HuH-7.5 (cell line): ENCODE measurements at places on chromosomes 4 and X.

DNA sequence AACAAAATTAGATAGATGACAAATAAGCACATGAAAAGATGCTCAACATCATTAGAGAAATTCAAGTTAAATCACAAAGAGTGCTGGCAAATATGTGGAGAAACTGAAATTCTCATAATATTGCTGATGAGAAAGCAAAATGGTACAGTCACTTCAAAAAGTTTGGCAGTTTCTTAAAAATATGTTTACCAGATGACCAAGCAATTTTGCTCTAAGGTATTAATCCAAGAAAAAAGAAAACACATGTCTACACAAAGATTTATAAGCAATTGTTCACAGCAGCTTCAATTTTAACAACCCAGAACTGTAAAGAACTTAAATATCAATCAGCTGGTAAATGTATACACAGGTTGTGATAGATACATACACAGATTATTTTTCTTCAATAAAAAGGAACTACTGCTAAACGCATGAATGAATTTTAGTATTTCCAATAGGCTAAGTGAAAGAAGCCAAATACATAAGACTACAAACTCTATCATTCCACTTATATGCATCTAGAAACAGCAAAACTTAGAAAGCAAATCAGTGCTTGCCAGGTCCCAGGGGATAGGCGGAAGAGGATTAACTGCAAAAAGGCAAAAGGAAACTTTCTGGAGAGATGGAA, 11.7 kb downstream of the OTUD4 start:
- no peak for DNase-seq

GRCh38 chr4:98558471-98559169, 99.8 kb downstream of the TSPAN5 start:
- DNase-seq = no peak

GRCh38 chrX:11530621-11531020, 135.1 kb downstream of the ARHGAP6 start:
- no peak for DNase-seq

GRCh38 chrX:25976683-25977310, 161.3 kb upstream of the MAGEB18 start:
- DNase-seq = no peak

DNA sequence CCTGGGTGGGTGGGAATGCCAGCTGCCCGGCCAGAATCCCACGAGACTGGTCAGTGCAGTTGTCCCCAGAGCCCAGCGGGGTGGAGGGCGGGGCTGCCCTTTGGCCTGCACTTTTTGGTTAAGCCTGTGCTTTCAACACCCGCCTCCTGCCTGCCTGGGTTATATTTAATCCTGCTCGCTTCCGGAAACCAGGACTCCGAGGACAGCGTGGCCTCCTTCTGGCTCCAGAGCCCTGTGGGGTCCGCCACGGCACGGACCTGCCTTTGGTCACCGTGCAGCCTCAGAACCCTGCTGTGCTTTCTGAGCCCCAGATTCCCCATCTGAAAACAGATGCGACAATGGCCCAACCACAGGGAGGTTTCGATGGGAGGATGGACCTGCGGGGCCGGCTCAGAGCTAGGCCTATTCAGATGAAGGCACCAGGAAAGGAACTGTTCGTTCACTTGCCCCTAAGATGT, 29.4 kb upstream of the KIAA0232 start:
- DNase-seq = peak; percentile 59

DNA sequence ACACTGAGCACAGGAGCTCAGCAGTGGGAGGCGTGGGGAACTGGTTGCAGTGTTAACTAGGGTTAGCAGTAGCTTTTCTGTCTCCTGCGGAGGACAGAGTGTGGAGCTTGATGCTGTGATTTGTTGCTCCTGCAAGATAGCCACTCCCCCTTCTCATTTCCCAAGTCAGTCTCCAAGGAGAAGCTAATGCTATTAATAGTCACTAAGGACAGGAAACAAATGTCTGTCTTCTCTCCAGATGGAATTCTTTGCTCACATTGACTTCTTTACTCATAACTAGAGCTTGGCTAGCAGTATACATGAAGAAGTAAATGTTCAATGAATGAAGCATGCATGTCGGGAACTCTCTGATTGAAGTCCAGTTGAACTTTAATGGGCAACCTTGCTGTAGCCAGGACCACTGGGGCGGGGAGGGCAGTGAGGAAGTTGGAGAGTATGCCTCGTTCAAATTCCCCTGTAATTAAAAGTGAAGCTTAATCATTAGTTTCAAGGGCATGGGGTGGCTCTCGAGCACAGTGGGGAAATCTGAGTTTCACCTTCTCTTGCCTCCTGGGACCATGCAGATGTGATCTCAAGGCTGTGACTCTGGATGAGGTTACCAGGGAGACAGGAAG, 156.6 kb upstream of the SCML1 start:
- DNase-seq = no peak
